Activated CD8-positive, alpha-beta memory T cell treated with anti-CD3 and anti-CD28 coated beads for 1 hour (primary cell): ENCODE measurements at places on chromosomes 4 and X.

DNA sequence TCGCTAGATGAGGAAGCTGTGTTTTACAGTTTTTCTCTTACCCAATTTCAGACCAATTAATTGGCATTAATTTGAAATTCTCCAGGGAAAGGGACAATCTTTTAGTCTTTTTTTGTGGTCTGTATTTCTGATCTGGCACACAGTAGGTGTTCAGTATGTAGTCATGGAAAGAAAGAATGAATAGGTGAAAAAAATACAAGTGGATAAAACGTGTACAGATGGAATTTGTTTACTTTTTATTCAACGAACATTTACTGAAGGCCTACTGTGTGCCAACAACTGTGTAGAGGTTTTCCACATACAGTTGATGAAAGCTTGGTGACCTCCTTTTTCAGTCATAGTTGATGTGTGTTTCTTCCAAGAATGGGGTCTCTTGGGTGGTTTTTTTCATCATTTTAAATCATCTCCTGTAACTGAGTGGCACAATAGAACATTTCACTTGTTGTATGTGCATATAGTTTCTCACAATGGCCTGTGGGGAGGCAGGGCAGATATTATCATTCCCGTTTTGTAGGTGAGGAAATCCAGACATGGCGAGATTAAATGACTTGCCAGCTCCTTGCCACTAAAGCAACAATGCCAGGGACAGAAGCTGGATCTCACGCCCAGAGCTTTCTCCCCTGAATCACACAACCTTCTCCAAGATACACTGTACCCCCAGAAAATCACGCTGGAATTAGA lies 102.4 kb downstream of the CEP135 start:
- no peak for DNase-seq

GRCh38 chrX:70921709-70922352 lies 9.1 kb downstream of the SLC7A3 start:
- DNase-seq: no peak

- no peak for DNase-seq
Measured at GRCh38 chrX:154020536-154021115, 924 bp upstream of the IRAK1 start.

- DNase-seq: no peak
Measured at GRCh38 chr4:166197166-166197565, 324.1 kb downstream of the TLL1 start.

DNA sequence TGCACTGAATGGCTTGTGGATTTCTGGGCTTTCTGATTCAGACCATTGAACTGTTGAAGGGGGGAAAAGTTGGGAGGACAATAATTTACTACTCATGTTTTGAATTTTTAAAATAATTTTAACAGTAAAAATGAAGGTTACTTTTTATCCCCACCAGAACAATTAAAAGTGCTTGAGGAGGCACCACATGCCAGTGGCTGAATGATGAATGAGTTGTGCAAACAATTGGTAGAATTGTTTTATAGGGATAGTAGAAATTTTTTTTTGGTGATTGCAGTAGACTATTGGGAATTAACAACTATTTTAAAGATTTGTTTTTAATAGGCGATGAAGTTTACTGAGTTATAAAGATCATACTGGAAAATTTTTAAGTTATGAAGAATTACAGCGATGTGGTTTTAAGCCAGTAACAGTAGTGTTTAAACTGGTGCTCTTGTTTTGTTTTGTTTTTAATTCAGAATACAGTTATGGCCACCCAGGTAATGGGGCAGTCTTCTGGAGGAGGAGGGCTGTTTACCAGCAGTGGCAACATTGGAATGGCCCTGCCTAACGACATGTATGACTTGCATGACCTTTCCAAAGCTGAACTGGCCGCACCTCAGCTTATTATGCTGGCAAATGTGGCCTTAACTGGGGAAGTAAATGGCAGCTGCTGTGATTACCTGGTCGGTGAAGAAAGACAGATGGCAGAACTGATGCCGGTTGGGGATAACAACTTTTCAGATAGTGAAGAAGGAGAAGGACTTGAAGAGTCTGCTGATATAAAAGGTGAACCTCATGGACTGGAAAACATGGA lies 2.7 kb downstream of the REST start:
- DNase-seq: no peak

DNA sequence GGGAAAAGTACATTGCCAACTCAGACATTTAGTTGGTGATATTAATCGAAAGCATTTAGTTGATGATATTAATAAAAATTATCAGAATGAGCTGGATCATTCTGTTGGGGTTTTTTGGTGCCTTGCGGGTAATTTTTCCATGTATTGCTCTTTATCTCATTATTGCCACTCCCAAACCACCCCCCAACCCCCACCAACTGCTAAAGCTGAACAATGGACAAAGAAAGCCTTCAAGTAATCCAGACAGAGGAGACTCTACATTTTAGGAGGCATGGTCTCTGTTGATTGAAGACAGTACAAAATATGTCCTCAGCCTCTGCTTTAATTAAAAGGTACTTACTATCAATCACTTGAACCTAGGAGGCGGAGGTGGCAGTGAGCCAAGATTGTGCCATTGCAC lies 22.5 kb downstream of the PDK3 start:
- no peak for DNase-seq

DNA sequence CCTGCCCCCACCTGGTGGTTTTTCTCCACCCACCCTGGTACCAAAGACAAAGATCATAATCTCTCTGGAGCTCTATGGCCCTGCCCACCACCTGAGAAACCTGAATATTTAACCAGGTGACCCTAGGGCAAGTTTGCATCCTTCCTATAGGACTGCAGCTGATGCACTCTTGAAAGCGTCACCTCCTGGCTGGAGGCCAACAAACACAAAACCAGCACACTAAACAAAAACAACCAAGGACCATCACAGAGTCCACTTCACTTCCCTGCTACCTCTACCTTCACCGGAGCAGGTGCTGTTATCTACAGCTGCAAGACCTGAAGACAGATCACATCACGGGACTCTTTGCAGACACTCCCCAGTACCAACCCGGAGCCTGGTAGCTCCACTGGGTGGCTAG lies 296.7 kb upstream of the FGF13 start:
- DNase-seq: no peak

- no peak for DNase-seq
Measured at GRCh38 chrX:150099316-150099715, 161.0 kb upstream of the EOLA2 start.

DNA sequence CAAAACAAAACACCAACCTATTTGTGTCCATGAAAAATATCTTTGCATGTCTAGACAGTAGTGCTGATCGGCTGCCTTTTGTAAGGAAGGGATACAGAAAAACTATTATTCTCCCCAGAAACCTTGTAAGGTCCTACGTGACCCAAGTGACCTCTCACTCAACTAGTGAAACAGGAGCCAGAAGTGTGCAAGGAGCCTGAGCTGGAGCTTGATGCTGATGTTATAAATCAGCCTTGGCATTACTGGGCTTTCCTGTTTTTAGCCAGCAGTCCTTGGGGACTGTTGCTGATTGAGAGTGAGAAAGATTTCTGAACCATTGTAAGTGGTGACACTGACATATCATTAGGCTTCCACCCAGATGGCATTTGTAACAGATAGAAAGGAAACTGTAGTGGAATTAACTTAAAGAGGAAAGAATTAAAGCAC lies 100.8 kb upstream of the LIMCH1 start:
- no peak for DNase-seq

DNA sequence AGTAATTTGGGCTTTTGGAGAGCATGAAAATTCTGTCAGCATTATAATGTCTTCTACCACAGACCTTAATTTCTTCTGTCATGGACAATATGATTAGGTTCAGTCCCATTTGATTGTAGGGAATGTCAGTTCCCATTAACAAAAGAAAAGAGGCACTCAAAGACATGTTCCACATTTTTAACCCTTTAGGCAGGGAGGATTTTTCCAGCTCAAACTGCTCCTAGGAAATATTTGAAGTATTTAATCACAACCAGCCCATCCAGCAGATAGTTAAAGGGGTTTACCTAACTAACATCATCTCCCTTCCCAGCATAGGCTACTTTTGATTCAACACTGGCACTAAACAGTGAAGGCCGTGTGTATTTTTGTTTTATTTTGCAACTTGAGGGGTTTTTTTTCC lies 256.0 kb downstream of the DHX15 start:
- no peak for DNase-seq

- no peak for DNase-seq
Measured at GRCh38 chr4:6626066-6626465, 14.4 kb upstream of the MRFAP1 start.

GRCh38 chrX:65871671-65872311 lies 168.1 kb downstream of the VSIG4 start:
- no peak for DNase-seq

- no peak for DNase-seq
Measured at GRCh38 chrX:118347736-118348135, 1.8 kb downstream of the WDR44 start.

GRCh38 chr4:8274765-8275547 lies 5.4 kb downstream of the HTRA3 start:
- DNase-seq: no peak
